ENCODE measurements at places on chromosomes 12 and 14. TPM values are rescaled to one million over a fixed set of nuclear protein-coding genes. Genes with fewer than 3 reads are reported as not detected.

DNA sequence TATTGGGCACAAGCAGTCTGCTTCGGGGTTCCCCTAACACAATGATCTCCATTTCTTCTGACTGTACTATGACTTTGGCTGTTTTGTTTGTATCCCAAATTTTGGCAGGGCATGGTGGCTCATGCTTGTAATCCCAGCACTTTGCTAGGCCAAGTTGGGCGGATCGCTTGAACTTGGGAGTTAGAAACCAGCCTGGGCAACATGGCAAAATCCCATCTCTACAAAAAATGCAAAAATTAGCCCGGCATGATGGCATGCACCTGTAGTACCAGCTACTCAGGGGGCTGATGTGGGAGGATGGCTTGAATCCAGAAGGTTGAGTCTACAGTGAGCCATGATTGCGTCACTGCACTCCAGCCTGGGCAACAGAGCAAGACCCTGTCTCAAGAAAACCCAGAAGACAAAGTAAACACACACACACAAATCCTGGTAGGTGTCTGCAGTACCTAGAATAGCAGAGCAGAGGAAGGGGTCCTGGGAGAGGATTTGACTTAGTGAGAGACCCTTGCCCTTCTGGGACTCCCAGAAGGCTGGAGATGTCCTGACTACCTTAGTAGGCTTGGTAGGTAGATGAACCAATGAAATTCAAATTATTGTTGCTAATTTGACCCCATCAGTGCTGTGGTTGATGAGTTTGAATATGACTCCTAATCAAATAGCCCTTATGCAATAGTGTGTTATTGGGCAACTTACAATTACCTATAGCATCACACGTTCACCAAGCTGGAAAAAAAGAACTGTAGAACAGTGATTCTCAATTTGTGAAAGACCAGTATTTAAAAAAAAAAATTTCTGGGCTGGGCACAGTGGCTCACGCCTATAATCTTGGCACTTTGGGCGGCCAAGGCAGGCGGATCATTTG lies 6.8 kb upstream of the AEBP2 start:
- no peak overlapping the region for H3K27ac ChIP-seq
- peaks cover 8% of the 10 kb centered on the region for H3K4me1 ChIP-seq
- no peak for DNase-seq

GRCh38 chr14:104784218-104784568 lies 11.4 kb downstream of the AKT1 start:
- no peak for DNase-seq
- peaks cover 9% of the 10 kb centered on the region for H3K4me1 ChIP-seq
- H3K36me3 ChIP-seq = no peaks in the 10 kb centered on the region
- H3K27ac ChIP-seq = no peak overlapping the region

Gene RDH12
- not detected for total RNA-seq

Gene FAIM2
- 0.39 TPM for total RNA-seq
